Activated CD4-positive, alpha-beta T cell treated with anti-CD3 and anti-CD28 coated beads, Interleukin-2, amount 50 U/mL, for 4 hours (primary cell): ENCODE measurements at places on chromosomes 3 and 15.
A peak's percentile ranks its signal among the peaks of the same experiment; 100 is the strongest.

DNA sequence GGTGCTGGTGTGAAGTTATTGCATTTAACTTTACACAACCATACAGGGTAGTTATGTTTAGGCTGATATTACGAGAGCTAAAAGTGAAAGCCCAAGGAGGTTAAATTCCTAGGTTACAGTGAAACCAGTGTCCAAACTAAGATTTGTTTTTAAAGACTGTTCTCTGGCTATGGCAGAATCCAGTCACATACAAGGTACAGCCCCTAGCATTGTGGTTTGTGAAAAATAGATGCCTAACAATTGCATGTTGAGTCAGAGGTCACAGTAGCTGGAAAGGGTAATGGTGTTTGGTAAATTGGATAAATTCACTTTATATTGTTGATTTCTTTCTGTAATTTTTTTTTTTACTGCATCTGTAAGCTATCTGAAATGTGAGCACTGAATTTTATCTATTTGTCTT, 614.6 kb upstream of the TBL1XR1 start:
- DNase-seq: no peak

DNA sequence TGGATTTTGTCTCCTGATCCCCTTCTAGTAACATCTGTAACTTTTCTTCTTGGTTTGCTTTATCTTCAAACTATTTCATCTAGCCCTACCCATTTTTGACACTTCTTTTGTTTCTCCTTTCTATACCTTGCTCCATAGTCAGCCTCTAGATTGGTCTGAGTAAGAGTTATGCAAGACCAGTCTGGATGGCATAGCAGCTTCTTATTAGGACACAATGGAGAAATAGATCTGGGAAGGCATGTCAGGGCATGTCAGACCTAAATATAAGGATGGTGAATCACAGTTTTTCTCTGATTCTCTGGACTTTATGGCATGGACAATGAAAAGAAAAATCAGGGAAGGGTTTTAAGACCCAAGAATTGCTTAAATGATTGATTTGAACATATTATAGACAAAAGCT, 452.5 kb downstream of the RAP2B start:
- no peak for DNase-seq

DNA sequence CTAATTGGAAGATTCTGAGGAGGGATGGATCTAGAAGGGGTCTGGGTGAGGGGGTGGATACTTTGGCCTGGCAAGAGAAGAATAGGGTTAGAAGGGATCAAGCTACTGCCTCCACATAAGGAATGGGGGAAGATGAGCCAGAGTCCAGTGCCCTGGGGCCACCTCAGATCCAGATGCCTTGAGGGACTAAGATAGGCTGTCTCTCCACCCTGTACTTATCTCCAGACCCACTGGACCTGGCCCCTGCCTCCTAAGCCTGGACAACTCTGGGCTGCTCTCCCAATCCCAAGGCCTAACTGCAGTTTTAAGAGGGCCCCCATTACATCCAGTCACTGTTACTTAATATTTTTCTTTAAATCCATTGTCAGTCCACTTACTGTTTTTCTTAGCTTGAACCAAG, 2.0 kb downstream of the DVL3 start:
- DNase-seq: no peak

- DNase-seq: no peak
Observed at GRCh38 chr3:154776549-154777225, 303.4 kb upstream of the MME start.

GRCh38 chr3:67551361-67552016, 102.9 kb downstream of the SUCLG2 start:
- no peak for DNase-seq

DNA sequence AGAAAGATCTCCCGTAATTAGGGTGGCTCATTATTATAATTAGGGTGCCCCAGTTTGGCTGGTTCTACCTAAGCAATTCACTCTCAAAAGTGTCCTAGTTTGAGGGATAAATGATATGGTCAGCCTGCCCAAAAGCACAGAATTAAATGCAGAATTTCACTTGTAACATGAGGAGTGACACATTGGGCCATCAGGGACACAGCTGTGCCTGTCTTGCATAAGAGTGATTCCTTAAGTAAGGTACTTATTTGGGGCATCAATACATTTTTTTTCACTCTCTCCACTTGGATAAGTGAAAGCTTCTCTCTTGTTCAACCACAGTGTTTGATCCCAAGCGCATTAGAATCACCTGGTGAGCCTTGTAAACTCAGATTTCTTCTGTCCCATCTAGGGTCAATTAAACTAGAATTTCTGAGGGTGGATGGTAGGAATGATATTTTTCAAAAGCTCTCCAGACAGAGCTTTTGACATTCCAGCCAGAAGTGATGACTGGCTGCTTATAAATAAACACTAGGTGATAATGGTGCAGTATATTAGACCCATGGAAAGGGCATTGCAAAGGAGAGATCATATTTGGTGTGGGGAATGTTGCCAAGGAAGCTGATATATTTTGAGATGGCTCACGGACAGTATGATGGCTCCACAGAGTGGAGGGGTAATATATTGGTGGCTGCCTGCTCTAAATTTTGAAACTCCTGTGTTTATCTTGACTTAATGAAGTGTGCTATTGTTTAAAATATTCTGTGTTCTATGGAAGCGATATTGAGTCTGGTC, 458.1 kb upstream of the RASGRP1 start:
- no peak for DNase-seq

DNA sequence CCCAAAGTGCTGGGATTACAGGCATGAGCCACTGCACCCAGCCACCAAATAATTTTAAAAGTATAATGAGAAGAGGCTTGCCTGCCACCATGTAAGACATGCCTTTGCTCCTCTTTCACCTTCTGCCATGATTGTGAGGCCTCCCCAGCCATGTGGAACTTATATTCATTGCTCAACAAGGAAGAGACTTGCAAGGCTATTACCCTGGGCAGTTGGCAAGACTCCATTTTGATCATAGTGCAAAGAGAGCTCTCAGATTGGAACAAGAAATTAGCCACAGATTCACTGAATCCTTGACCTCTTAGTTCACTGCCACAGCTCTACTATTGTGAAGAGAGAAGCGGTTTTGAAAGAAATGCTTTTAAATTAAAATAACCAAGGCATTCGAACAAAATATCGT, 6.1 kb downstream of the SCAP start:
- no peak for DNase-seq

GRCh38 chr3:32873531-32874130, 55.8 kb downstream of the TRIM71 start:
- no peak for DNase-seq

- DNase-seq: no peak
Observed at GRCh38 chr3:114649331-114649730, 355.5 kb downstream of the TIGIT start.

DNA sequence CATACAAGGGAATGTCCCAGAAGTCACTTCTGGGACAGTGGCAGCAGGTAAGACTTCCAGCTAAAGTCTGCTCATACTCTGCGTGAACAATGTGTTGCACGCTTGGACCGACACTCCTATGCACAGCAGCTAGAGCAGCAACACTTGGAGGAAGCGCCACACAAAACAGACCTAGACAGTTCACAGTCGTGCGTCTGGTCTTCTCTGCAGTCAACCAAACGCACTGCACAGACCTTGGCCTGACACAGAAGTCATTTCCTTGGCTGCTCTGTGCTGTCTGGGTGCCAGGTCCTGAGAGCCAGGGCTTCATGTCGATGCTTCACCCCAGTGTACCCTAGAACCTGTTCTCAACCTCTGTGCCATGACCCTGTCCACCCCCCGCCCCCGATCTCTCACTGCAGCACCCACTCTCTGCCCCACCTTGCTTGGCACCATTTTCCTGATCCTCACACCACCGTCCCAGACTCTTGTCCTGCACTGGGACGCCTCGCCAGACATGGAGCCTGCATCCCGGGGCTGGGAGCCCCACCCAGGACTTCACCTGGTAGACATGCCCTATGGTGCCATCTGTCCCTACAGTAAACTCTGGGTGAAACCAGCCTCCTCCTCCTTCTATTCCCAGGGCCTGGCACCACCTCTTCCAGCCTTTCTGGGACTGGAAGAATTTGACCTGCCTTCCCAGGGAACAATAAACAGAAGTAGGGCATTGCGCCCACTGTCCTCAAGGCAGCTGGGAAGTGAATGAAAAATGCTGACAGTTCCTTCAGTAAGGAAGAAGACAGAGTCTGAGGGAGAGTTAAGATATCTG, 3.1 kb downstream of the ATP10A start:
- DNase-seq: peak; percentile 28

DNA sequence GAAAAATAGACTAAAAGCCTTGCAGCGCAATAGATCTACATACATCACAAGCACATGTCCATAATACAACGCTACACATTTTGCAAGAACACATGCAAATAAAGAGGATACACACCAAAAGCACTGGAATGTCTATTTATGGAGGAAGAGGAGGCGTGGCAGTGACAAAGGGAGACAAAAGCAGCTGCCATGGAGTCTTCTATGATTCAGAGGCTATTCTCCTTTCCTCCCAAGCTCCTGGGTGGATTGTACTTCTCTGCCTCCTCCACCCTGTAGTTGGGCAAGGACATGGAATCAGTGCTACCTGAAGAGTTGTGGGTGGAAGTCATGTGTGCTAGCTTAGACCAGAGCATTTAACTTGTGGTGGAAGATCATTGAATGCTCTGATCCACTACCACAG, 57.9 kb upstream of the ABHD2 start:
- no peak for DNase-seq

DNA sequence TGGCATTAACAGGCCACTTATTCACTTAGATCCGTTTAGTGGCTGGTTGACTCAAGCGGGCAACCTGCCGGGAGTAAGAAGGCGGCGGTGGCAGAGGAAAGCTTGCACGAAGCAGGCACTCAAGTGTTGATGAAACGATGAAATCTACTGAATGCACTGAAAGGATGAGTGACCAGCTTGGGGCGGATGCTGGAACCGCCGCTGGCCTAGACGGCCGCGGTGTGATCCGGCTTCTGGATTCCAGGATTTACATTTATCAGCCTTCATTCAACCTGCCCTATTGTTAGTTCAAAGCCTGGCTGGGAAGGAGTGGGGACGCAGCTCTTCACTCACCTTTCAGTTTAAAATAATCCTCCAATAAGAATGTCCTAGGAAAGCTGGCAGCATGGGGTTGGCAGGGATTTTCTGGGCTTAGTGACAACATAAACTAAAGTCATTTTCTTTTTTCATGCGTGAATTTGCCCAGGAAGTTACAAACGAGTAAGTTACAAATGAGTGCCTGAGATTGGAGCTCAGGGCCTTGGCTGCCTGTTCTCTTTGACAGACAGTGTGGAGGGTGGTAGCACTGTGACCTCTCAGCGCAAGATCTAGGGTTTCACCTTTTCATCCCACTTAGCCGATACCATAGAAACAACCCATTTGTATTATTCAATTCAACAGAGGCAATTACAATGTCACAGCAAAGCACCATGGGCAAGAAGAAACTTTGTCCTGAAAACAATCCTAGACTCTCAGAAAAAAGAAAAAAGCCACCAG, 1.1 kb upstream of the PLCH1 start:
- no peak for DNase-seq
